GM04503 (cell line): ENCODE measurements at places on chromosomes 4 and X.

GRCh38 chr4:179871726-179872125 is 2371.5 kb upstream of the TENM3 start:
- DNase-seq = no peak

DNA sequence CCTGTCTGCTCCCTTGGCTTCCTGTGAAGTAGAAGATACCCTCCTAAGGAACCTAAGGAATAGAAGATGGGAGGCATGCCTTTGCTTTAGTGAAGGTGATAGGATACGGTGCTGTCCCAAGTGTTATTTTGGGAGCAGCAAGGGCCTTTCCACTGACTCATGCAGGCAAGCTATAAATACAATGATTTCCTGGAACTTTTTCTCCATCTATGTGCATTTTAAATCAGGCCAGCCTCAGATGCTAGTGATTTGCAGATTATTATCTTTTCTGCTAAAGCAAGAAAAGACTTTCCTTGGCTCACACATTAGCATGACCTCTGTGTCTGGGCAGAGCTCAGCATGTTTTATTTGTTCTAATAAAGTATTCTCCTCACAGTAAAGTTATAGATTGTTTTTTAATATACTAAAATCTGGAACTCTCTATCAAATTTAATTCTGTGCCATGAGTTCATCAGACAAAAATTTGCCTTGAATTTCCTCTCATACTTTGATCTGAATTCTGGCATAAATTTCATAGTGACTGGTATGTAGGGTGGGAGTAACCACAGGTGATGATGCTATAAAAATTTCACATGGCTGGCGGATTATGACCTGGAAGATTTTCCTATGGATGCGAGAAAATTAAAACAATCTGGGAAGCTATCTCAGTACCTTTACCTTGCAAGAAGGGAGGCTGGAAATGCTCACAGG is 131.7 kb downstream of the REPS2 start:
- peak; percentile 16 for DNase-seq

DNA sequence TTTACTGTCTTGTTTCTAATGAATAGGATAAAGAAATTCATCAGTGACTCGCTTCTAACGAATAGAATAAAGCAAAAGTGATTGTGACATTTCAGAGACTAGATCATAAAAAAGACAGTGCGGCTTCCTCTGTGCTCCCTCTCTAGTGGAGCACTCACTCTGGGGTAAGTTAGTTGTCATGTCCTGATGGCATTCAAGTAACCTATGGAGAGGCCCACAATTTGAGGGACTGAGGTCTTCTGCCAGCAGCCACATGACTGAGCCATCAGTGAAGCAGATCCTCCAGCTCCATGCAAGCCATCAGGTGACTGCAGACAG is 72.4 kb downstream of the YIPF6 start:
- DNase-seq = no peak

GRCh38 chrX:1528186-1528883 is 8.7 kb downstream of the P2RY8 start:
- no peak for DNase-seq

GRCh38 chrX:1853916-1854315 is 239.1 kb downstream of the ASMT start:
- no peak for DNase-seq

DNA sequence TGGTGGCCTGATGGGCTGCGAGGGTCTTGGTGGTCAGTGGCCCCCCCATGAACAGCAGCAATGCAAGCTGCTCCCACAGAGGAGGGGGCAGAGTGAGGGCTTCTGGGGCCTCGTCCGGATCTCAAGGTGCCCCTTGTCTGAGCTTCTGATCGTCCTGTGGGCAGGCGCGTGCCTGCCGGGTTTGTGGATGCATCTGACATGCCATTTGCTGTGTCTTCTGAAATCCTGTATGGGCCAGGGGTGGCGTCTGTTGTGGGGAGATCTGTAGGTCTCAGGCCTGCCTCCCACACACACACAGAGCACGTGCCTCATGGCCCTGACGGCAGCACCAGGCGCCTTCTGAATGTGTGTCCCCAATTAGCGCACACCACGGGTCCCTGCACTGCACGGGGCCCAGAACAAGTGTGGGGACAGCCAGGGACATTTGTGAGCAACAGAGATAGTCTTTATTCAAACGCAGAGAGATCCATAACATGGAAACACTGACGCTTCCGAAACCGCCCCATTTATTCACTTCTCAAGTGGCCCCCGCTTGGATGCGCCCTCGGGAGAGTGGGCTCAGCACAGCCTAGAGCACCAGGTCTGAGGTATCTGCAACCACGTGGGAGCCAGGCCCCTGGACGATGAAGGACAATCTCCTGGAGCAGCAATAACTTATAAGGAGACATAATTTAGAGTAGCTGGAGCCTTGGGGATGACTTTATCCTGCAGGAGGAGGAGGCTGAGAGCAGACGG is 5.7 kb downstream of the SPON2 start:
- DNase-seq = no peak

- DNase-seq = no peak
Measured at GRCh38 chr4:22500128-22500611, 15.7 kb downstream of the ADGRA3 start.

- no peak for DNase-seq
Measured at GRCh38 chrX:10482261-10482660, 138.1 kb downstream of the MID1 start.

DNA sequence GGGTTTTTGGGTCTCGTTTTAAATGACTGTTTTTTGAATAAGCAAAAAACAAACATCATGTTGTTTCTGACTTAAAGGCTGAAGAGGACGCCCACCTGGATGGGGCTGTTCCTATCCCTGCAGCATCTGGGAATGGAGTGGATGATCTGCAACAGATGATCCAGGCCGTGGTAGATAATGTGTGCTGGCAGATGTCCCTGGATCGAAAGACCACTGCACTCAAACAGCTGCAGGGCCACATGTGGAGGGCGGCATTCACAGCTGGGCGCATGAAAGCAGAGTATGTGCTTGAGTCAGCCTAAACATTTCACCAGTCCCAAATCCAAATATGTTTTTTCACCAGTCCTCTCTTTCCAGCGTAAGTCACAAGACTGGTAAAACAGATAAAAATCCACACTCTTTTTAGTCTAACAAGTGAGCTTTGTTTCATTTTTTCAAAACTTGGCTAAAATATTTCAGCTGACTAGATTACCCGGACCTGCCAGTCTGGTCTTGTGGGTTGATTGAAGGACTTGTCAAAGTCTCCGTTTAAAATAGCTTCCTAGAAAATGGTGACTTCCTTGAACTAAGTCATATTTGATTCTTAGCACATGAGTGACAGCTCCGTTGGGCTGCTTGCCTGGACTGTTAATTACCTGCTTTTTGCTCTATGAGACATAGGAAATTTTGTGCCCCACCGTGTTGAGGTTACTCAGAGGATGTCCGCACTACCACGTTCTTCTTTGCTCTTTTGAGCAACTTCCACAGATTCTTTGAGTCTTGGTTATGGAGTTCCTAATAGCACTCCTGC is 20.8 kb downstream of the ENOPH1 start:
- no peak for DNase-seq

- no peak for DNase-seq
Measured at GRCh38 chrX:103607364-103608305, at the start of gene TCEAL3. TSS of gene TCEAL3 (plus strand) at chrX:103607963. CDS start at chrX:103609065, 1,102 bp downstream.

GRCh38 chr4:76679691-76680090 is 218.3 kb downstream of the SOWAHB start:
- DNase-seq = no peak

GRCh38 chr4:82779032-82779431 is 19.6 kb downstream of the SCD5 start:
- no peak for DNase-seq

DNA sequence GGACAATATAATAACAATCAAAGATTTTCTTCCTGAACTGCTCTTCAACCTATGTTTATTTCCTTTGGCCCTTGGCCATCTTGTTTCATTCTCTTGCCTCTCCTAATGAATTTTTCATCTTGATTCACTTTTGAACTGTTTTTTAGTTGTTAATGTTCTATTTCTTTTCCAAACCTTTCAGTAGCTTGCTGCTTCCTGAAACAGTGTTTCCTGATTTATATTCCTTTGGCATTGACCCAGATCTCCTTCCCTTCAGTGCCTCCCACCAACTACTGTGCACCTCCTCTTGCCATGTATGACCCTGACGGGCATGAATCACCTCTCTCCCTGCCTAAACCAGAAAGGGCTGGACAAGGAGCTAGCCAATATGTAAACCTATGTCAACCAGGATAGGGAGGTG is 25.6 kb upstream of the SPP1 start:
- DNase-seq = no peak

DNA sequence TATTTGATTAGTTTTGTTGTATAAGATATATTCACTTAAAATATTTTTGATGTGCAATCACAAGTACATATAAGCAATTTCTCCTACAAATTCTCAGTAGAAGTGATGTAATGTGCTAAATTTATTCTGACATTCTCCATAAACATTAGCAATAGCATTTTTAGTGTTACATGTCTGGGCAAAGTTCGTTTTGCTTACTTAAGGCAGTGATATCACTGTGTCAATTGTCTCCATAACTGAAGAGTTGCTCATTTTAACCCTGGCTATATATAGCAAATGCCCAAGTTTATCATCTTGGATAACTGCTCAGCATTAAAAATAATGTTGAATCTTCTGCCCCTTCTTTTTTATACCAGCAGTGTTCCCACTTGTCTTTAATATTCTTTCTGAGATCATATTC is 340.0 kb upstream of the NDST4 start:
- no peak for DNase-seq
